ENCODE measurements at places on chromosomes 7 and 10.

- no peak for DNase-seq
Measured at GRCh38 chr10:99233000-99233688, 2.5 kb downstream of the HPSE2 start.

DNA sequence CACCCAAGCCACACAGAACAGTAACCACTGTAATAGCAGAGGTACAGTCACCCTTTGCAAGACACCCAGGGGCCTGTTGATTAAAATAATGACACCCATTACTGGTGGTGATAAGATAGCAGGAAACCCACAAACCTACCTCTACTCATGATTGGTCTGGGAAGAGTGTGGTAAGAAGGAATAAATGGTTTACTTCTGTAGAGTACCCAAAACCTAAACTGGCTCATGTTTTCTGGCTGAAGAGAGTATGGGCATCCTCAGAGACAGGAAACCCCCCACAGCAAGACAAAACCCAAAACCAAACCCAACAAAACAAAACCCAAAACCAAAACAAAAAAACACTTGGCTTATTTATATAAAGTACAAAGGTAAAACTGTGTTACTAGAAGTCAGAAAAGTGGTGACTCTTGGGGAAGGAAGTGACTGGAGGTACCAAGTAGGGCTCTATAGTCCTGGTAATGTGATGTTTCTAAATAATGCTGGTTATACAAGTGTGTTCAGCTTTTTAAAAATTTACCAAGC lies 15.5 kb upstream of the DNAJB12 start:
- DNase-seq = no peak

- no peak for DNase-seq
Measured at GRCh38 chr10:3655528-3655927, 129.5 kb downstream of the KLF6 start.

- DNase-seq = peak; percentile 97
Measured at GRCh38 chr7:140696024-140696679, 356 bp upstream of the NDUFB2 start.

- no peak for DNase-seq
Measured at GRCh38 chr7:88449410-88449809, 142.7 kb upstream of the STEAP4 start.

GRCh38 chr10:127906548-127907377 lies at the start of gene PTPRE:
Gene PTPRE, plus strand, starts transcription at chr10:127907103. Its CDS starts 133,779 bp downstream, at chr10:128040882.
- peak; percentile 64 for DNase-seq

GRCh38 chr7:23012186-23012585 lies 1.7 kb downstream of the HYCC1 start:
- no peak for DNase-seq

DNA sequence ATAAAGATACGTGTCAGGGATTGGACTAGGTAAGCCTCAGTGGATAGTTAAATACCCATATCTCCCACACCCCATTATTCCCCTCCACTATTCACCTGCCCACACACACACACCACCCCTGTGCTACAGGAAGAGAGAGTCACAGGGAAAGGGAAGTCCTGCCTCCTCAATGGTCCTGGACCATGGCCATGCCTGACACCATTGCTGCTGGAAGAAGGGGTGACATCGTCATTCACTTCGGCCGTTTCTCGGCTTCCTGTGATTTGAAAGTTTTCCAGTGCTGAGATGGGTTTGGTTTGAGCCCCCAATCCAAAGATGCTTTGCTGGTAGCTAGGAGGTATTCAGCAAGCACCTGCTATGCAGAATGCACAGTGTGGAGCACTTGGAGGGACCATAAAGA lies 18.5 kb downstream of the PRKAG2 start:
- no peak for DNase-seq

DNA sequence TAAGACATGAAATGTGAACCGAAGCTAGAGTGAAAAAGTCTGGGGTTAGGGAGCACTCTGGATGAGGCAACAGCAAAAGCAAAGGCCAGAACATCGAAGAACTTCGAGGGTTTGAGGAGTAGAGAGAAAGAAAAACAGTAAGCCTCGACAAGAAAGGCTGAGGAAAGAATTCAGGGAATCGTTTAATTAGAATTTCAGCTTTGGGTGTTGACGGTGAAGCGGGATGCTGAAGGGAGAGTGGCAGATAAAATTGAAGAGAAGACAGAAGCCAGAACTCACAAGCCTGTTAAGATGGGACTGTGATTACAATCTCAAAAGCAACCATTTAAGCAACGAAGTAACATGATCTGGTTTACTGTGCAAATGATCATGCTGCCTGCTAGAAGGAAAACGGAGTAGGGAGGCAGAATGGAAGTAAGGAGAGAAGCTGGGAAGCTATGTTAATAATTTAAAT lies 2.1 kb downstream of the TRDMT1 start:
- DNase-seq = peak; percentile 41

DNA sequence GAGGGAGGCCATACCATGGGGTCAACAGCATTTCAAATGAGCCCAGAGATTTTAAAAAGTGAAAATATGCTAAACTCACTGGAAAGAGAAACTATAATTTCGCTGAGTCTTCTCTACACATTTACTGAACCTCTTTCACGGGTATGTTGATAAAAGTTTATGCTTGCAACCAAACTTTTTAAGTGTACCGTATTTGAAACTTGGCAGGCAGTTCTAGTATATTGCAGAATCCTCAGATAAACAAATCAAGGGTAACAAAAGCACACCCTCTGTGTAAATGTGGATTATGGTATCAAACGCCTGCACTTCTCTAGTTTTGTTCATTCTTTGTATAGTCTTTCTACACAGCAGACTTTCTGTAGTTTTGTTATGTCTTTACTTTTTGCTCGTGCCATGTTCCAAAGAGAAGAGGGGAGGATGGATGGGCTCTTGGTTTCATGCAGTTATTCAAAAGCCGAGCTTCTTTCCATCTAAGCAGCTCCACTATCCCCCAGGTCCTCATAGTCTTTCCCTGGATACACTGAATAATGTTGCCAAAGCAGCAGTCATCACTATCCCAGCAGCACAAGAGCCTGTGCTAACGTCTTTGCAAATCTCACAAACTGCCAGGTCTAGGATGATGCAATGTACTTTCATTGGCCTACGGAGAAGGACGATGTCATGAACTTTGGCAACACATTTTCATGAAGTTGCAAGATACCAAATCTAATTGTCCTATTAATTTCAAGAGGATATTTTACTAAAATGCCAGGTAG lies 131.2 kb downstream of the MPP7 start:
- DNase-seq = no peak

DNA sequence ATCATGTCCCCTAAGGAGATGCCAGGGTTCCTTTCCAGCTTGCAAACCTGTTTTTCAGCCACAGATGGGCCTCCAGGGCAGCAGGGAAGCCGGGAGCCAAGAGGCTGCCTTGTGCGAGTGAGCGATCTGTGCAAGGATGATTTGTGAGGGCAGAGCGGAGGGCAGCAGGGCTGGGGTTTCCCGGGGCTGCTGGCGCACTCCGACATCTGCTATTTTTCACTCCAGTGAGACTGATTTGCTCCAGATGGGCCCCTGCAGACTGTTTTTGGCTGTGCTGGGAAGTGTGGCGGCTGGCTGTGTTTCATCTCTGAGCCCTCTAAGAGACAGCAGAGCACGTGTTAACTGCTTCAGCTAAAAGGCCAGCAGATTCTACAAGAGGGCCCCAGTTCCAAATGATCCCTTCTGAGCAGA lies 466.2 kb downstream of the TYW1 start:
- DNase-seq = peak; percentile 87

DNA sequence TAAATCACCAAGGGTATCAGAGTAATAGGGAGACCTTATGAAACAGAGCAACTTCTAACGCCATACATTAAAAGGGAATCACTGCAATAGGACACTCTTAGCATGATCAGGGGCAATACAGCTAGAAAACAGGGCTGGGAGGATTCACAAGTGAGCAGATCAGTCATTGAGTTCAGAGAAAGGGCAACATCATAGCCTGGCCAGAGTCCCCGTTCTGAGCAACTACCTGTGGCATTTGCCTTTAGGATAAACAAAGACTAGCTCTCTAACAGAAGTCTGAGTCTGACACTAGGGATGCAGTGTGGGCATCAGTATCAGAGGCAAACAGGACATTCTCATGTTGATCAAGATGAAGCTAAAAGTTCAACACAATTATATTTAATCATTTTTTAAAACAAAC lies 297.9 kb downstream of the DGKB start:
- DNase-seq = no peak

DNA sequence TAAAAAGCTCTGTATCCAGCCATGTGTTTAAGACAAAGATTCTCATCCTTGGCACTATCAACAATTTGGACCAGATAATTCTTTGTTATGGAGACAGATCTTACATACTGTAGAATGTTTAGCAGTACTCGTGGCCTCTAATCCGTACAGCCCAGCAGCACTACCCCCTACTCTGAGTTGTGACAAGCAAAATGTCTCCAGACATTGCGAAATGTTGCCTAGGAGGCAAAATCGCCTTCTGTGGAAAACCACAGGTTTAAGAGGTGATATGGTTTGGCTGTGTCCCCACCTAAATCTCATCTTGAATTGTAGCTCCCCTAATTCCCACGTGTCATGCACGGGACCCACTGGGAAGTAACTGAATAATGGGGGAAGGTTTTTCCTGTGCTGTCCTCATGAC lies 186.7 kb downstream of the CHCHD3 start:
- no peak for DNase-seq

- no peak for DNase-seq
Measured at GRCh38 chr10:32981760-32982159, 23.7 kb upstream of the ITGB1 start.

GRCh38 chr10:34047389-34047788 lies 712.9 kb upstream of the NRP1 start:
- DNase-seq = no peak

GRCh38 chr7:13829914-13830900 lies 159.3 kb downstream of the ETV1 start:
- DNase-seq = no peak

DNA sequence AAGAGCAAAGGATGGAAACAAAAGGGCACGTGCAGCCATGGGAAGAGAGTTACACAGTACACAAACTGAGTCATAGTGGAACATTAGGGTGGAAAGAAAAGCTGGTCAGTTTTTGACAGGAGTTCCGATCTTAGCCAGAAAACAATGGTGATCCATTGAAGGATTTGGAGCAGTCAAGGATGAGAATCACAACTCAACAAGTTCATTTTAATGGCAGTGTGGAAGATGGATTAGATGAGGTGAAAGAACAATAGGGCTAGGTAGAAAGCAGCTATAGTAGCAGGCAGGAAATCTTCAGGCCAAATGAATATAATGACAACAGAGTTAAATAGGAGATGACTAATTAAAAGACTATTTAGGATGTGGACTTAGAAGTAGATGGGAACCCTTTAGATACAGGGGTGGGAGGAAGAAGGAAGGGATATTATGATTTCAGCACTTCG lies 136.3 kb downstream of the DOCK4 start:
- DNase-seq = no peak

DNA sequence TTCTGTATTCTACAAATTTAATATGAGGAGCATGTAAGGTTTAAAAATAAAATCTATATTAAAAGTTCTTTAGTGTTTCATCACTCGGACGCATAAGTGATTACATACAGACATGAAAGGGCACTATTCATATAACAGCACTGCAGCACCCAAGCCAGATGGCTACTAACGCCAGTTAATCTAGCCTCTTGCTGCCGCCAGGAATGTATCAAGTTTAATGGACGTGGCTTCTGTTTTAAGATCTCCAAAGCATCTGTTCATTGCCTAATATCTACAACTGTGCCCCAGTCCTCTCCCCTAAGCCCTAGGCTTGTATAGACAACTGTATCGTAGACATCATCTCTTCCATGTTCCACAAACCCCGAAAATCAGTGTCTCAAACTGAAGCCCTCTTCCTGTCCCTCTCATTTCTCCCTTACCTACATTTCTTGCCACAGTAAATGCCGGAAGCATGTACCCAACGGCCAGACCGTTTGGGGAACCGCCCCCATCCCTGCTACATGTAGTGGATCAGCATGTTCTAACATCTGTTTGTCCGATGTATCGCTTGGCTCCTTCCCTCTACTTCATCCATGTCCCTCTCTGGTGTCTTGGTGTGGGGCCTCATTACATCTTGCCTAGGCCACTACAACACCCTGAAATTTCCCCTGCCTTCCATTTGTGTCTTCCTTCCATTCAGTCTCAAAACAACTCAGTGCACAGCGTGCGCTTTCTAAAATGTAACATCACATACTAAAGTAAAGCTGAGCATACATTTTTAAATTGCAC lies 147.5 kb upstream of the RSU1 start:
- no peak for DNase-seq

GRCh38 chr10:103458720-103459119 lies at the start of gene CALHM1:
Gene CALHM1, minus strand, starts transcription at chr10:103458900. Its CDS starts 149 bp downstream, at chr10:103458751.
- DNase-seq = peak; percentile 84

DNA sequence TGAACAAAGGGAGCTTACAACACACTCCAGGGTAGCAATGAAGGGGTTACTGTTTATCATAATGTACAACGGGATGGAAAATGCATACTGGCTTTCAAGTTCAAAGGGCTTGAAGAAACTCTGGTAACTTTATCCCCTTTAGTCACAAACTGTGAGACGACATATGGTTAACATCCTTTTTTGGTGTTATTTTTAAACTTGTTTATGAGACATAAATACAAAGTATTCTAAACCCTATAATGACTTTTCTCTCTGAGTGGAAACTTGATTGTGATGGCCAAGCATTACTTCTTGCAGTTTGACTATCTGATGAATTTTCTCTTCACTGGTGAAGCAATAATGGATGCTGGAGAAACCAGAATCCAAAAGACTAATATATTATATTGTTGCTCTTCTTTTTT lies 62.0 kb upstream of the SEMA3A start:
- DNase-seq = no peak

DNA sequence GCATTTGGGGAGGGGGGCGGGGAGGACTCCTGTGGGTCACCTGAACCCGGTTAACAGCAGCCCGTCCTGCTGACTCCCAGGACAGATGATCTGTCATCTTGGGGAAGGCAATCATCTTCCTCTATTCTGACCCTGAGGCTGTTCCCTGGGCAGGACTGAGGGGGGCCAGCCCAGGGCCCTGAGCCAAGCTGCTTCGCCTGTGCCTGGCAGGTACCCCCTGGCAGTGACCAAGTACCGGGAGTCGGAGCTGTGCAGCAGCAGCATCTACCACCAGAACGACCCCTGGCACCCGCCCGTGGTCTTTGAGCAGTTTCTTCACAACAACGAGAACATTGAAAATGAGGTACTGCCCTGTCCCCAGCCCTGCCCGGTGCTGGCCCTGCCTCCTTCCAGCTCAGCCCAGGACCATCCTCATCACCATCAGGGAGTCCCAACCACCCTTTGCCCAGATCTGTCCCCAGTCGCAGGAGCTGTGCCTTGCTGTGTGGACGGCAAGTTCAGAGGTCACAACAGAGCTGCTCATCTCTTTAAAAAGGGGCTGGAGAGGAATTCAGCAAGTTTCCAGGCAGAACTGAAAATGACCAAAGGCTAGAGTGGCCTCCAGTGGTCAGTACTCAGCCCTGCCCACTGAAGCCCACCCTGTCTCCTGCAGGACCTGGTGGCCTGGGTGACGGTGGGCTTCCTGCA lies 8.1 kb downstream of the AOC1 start:
- no peak for DNase-seq
